ENCODE measurements at places on chromosomes 12 and 14.

- DNase-seq = no peak
Measured at GRCh38 chr12:94172973-94173372, 24.6 kb downstream of the PLXNC1 start.

- DNase-seq = no peak
Measured at GRCh38 chr12:94602024-94602423, 48.3 kb downstream of the TMCC3 start.

GRCh38 chr12:13853471-13853870 is 127.9 kb downstream of the GRIN2B start:
- no peak for DNase-seq

- DNase-seq = no peak
Measured at GRCh38 chr12:124513297-124513867, 54.0 kb downstream of the NCOR2 start.

DNA sequence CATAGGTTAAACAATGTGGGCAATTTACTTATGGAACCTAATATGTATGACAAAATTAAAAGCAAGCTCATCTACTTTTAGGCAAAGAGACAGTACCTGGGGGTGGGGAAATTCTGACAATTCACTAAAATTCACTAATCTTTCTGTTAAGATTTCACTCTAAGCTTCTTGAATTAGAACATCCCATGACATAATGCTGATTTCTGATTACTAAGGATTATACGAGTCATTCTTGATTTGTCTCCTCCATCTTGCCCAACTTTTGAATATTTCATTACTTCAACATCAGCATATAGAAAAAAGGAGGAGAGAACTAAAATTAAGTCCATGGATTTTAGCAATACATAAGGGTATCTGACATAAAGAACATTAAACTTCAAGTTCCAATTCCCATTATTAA is 2.4 kb downstream of the CEP83 start:
- DNase-seq = no peak

DNA sequence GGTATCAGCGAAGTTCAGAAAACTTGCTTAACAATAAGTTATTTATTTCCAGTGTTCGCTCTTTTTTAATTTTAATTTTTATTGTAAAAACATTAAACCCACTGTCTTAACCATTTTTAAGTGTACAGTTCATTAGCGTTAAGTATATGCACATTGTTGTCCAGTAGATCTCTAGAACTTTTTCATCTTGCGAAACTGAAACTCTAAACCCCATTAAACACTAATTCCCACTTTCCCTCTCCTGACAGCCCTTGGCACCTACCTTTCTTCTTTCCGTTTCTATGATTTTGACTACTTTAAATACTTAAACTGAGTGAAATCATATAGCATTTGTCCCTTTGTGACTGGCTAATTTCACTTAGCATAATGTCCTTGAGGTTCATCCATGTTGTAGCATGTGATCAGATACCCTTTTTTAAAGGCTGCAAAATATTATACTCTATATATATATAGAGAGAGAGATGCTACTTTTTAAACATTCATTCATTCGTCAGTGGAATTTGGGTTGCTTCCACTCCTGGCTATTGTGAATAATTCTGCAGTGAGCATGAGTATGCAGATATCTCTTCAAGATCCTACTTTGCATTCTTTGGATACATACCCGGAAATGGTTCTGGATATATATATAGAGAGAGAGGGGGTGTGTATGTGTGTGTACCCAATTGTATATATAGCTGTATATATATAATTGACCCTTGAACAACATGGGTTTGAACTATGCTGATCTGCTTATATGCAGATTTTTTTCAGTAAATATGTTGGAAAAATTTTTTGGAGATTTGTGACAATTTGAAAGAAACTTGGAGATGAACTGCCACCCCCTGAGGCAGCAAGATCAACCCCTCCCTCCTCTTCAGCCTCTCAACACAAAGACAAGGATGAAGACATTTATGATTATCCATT is 74.7 kb upstream of the EVL start:
- DNase-seq = no peak

Data from nephron progenitor cell (in vitro differentiated cells).